ENCODE measurements at places on chromosomes 16 and 17.

DNA sequence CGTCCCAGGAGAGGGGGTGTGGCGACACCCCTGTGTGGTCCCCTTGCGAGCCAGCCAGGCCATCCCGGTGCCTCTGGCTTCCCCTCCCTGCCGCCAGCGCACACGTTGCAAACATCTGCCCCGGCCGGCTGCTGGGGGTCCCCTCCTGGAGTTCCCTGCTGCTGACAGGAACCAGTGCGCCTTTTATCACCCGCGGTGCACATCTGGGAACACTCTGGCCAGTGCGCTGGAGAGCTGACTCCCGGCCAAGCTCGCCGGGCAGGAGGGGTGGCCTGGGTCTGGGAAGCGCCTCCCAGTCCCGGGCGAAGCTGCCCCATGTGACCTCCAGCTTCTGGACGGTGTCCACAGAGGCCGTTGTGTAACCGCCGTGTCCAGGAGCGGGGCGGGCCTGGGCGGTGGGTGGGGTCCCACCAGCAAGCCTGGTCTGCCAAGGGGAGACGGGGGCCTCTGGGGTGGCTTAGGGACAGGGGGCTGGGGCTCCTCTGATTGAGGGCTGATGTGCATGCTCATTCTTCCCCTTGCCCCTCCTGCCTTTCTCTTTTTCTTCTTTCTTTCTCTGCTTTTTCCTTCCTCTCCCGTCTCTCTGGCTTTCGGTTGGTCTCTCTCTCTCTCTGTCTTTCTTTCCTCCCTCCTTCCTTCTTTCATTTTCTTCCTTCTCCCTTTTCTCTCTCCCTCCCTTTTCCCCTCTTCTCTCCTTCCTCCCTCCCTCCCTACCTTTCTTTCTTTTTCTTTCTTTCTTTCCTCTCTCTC lies 25.2 kb upstream of the CIBAR2 start:
- peak; percentile 97 for DNase-seq

- DNase-seq: no peak
These were observed 42.4 kb upstream of the GNG13 start for GRCh38 chr16:842711-843560.

- DNase-seq: no peak
These were observed 35.7 kb downstream of the GNAO1 start for GRCh38 chr16:56226845-56227525.

DNA sequence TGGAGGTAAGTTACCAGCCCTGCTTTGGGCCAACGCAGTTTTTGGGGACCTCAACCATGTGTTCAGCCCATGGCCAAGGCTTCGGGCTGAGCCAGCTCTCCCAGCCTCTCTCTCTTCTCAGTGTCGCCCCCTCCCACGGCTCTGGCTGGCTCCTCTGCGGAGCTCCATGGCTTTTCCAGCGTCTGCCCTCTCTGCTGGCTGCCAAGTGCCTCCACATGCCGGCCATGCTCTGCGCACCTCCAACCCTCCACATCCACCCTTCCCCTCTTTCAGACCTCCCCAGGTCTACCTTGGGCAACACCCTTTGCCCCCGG lies 23.2 kb downstream of the COTL1 start:
- DNase-seq: no peak

DNA sequence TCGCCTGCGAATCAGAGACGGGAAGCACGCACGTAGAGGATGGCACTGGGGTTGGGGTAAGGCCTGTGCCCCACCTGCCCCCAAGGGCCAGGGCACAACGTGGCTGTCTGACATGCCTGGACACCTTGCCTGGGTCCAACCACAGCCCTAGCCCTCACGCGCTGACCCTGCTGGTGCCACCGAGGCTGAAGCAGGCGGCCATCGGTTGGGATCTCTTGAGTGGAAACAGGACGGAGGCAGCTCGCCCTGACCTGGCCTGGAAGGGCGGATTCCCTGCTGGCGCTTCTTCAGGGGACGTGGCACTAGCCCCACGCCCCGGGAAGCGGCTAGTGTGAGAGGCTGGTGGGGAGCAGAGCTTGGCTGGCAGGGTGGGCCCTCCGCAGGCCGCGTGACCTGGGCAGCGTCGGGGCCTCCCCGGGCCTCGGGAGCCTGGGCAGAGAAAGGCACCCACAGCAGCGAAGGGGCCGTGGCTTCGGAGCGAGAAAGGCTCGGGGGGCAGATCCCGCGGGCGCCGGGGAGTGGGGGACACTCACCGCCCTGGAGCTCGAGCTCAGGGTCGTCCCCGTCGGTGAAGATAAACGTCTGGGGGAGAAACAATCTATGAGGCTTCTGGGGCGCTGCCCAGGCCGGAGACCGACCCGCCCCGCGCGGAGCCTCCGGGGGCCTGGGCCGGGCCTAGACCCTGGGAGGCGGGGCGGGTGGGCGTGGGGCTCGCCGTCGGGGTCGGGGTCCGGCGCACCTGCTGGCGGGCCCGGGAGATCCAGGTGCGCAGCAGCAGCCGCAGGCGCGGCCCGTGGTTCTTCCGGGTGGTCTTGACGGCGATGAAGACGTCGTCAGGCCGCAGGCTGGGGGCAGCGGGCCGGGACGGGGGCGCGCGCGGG lies 610 bp downstream of the RFNG start:
- DNase-seq: peak; percentile 44

DNA sequence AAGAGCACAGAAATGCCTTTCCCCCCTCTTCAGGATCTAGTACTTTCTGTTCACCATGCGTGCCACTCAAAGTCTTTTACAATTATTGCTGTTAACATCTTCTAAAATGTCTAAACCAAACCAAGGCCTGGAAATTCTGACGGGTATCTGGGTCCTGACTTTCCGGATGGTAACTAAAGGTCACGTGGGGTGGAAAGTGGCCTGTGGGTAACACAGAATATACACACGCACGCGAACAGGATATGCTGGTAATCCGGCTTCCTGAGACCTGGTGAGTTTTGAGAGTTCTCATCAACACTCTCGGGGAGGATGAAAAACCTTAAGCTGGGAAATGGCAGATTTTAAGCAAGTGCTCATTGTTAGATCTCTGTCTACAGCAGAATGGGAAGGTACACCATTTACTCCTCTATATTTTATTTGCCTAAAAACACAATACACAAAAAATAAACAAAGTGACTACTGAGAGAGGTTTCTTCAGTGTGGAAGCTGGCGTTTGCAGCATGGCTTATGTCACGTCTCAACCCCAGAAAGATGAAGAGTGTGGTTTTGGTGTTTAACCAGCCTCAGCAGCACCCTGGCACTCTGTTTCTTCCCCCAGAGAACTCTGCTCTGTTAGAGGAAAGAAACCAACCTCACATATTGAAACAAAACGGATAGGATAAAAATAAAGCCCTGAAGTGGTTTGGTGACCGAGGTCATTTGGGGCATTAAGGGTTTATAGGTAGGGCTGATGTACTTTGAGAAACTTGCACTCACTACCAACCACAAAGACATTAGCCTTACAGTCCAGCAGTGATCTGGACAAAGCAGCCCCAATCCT lies 37.3 kb downstream of the SMG6 start:
- DNase-seq: no peak

DNA sequence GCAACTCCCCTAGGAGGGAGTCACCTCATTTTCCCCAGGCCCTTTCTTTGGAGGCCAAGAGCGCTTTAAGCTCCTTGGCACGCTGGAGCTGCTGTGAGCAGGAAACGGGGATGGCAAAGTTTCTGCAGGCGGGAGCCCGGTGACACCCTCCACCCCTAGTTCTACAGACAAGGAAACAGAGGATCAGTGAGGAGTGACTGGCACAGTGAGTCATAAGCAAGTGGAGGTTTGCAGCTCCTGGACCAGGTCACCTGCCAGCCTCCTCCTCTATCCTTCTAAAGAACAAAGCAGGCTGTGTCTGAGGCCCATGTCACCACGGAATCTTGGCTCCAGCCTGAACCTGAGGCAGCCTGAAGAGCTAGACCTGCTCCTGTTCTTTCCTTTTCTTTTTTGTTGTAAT lies 141.9 kb downstream of the TMEM132E start:
- DNase-seq: no peak

DNA sequence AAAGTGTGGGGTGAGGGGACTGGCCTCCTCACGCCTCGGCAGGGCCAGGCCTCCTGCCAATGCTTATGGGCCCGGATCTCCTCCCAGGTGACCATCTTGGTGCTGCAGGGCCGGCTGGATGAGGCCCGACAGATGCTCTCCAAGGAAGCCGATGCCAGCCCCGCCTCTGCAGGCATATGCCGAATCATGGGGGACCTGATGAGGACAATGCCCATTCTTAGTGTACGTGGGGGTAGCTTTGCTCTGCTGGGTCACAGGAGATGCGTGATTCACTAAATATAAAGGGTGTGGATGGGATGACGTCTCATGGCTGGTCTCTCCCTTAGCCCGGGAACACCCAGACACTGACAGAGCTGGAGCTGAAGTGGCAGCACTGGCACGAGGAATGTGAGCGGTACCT lies 19.5 kb downstream of the NUP85 start:
- DNase-seq: no peak

GRCh38 chr17:64420143-64420670 lies 28.7 kb upstream of the MILR1 start:
- DNase-seq: no peak

DNA sequence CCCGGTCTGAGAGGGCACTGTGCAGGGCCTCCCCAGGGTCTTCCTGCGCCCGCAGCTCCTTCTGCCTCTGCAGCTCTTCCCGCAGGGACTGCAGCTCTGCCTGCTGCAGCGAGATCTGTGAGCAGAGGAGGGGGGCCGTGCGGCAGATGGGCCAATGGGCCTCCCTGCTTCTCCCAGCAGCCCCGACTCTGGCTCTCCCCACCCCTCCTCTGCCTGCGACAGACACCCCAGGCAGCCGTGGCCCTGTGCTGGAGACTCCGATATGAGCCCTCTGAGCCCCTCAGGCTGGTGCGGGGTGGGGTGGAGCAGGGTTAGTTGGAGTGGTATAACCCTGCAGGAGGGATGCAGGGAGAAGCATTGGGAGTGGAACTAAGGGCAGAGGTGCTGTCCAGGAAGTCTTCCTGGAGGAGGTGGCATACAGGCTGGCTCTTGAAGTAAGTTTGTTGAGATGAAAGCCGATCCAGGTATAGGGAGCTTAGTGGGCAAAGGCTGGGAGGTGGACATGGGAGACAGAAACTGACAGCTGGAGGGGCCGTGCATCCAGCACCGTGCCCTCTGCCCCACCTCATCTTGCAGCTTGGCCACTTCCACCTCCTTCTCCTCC lies 5.0 kb downstream of the THOC6 start:
- no peak for DNase-seq

DNA sequence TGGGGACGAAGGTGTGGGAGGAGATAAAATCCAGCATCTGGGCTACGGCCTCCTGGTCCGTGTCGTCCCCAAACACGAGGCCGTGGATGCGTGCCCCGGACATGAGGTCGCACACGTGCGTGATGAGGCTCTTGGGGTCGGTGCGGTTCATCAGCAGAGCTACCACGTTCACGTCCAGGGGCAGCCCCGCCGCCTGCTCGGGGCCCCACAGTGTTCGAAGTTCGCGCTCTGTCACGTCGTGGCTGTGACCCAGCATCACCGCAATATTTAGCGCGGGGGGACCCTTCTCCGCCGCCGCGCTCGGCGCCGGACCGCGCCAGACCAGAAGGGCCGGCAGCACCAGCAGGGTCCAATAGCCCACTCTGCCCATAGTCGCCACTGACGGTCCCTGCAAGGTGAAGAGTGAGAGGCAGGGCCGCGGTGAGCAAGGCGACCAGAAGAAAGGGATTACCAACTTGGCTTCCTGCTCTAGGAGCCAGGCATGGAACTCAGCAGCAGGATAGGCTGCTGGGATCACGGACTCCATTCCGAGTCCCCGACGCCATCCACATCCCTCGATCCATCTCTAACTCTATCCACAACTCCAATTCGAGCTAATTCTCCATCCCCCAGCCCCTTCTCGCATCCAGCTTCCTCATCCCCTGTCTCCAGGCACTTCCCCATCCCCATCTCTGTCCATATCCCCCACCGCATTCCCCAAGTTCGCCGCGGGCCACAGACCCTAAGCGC lies 2.0 kb downstream of the GRIN2A start:
- DNase-seq: no peak

DNA sequence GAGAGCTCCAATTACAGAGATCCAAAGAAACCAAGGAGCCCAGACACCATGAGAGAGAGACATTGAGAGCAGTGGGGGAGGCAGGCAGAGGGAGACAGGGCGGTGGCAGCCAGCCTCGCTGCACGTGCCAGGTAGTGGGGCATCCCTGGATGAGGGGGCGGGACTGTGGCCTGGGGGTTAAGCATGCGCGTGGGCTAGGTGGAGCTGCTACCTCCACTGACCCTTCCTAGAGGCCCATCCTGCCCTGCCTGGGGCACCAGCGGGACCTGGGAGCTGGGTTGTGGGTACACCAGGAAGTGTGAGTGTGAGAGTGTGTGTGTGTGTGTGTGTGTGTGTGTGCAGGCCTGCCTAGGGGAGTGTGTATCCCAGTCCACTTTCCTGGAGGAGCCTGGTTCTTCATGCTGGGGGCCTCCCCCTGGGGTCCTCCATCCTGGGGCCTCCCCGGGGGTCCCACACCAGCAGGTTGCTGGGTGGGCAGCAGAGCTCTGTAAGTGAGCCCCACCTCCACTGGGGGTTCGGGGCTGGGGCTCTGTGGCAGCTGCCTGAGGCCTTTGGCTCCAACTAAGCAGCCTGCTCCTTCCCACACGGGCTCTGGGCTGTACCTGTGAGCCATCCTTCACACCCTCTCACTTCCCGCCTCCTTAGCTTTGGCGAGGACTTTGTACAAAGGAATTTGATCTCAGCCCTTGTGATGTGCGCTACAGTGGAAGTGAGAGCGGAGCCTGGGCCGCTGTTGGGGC lies 127.4 kb downstream of the IRF8 start:
- no peak for DNase-seq
